ENCODE measurements at places on chromosomes 7 and 10.

- DNase-seq = no peak
Observed at GRCh38 chr10:108789919-108790318, 1133.4 kb downstream of the XPNPEP1 start.

DNA sequence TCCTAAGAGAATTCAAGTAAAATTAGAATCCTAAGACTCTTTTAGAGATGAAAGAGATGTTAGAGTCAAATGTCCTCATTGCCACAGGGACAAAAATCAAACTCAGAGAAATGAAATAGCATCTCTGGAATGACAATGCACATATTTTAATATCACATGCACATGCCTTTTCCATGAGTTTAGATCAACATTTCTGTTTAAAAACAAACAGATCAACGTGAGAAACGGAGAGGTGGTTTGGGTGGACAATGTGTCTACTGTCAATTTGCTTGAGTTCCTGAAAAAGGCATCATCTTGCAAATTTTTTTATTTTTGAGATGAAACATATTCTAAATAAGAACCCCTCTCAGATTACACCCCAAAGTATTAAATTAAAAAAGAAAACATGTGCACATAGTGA is 130.0 kb downstream of the CHRM2 start:
- no peak for DNase-seq

- DNase-seq = no peak
Observed at GRCh38 chr10:3395041-3395440, 222.5 kb upstream of the PITRM1 start.

DNA sequence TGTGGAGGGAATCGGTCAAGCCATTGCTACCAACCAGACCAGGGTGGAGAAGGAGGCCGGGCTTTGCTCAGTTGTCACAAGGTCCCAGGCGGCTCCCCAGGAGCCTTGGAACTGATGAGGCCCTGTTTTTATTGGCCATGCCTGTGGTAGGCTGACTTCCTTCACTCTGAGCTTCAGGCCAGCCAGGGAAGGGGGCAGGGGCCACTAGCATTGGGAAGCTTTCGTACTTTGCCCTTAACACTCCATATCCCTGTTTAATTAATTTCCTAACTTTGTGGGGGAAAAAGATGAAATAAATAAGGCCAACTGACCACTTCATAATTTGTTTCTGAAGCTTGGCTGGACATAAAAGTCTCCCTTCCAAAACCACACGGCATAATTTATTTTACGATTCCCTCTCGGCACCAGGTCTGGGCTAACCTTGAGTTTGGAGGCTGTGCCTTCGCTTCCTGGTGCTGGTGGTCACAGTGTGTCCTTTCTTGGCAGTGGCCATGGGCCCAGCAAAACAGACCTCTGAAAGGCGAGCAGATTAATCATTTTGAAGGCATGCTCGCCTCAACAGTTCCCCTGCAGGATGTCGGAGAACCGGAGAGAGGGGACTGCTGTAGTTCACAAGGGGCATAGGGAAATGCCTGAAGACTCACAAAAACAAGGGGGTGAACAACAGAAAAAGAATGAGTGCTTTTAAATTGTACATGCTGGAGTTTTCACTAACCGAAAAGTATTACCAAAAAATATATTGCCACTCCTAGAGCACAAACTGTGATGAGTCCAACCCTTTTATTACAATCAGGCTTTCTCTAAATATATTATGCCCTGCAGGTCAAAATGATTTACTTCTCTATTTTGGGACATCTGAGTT is 966.0 kb downstream of the LRMDA start:
- DNase-seq = no peak

GRCh38 chr7:55210716-55211115 is 154.4 kb upstream of the LANCL2 start:
- DNase-seq = no peak
